ENCODE measurements at places on chromosomes 3 and 15. TPM values are rescaled to one million over a fixed set of nuclear protein-coding genes. Genes with fewer than 3 reads are reported as not detected.

DNA sequence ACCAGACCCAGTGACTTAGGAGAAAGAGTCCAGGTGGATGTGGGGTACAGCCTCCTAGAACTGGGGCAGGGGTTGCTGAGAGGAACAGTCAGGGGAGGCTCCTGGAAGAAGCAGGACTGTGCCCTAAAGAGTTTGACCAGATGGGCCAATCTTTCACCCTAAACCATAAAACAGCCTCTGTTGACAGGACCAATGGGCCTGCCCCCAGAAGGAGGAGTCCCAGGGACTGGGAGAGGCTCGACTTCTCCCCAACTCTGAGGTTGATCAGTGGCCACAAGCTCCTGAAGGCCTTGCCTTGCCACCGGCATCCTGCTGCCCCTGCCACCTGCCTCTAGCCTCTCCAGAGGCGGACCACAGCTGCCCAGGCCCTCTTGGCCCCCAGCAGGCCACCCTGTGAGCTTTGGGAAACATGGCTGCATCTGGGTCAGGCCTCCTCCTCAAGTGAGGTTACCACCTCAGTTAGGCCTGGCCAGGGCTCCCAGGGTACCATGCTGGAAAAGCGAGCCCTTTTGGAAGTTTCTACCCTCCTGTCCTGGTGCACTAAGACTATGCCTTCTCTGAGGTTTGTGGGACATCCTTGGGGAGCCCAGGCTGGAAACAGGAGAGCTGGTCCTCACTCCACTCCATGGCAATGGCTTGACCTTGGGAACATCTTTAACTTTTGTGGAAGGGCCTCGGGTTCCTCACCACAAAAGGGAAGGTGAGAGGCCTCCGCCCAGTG lies 2.8 kb downstream of the VIPR1 start:
- peak; percentile 4 for DNase-seq

DNA sequence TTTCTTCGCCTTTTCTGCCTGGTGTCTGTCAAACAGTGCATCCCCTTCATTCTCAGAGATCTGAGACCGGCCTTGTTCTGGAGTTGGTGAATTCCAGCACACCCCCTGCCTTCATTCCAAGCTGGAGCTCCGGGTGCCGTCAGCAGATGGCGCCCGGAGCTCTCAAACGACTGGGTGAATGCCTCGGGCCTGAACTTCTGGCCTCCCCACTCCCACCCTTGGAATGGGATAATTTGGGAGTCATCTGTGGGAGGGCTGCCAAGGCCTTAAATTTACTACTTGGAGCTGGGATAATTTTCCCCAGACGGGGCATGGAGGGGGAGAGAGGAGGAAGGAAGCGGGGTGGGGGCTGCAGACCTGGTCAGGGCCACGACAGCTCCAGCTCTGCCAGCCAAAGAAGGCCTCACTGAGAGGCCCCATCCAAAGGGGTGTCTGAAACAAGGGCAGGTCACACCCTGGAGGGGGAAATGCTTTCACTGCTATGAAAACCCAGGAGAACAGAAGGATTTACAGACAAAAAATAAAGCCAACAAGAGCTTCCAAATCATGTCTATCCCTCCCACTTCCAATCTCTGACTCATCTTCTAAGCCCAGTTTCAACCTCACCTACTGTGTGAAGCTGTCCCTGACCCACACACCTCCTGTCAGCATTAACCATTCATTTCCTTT lies 187.9 kb downstream of the OPA1 start:
- DNase-seq = peak; percentile 55

DNA sequence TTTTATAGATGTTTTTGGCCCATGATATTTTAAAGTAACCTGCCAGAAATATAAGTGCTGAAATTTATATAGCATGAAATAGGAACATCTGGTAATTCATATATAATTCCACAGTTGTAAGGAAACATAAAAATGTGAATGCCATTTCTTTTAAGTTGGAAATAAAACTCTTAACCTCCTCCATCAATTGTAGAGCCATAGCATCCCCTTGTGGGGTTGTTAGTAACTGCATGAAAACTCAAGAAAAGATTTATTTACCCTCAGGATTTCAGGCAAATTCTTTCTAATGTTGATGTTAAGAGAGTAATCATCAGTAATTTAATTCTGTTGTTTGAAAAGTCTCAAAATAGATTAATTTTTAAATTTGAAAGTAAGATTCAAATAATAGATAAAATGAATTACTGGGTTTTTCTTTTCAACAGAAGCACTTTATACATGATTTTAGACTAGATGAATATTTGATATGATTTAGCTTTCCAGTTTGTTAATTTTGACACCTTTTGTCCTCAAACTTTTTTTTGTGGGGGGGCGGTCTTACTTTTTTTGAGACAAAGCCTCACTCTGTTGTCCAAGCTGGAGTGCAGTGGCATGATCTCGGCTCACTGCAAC lies 74.7 kb downstream of the RASA2 start:
- peak; percentile 87 for DNase-seq

The KLHL40 gene
- total RNA-seq = not detected

DNA sequence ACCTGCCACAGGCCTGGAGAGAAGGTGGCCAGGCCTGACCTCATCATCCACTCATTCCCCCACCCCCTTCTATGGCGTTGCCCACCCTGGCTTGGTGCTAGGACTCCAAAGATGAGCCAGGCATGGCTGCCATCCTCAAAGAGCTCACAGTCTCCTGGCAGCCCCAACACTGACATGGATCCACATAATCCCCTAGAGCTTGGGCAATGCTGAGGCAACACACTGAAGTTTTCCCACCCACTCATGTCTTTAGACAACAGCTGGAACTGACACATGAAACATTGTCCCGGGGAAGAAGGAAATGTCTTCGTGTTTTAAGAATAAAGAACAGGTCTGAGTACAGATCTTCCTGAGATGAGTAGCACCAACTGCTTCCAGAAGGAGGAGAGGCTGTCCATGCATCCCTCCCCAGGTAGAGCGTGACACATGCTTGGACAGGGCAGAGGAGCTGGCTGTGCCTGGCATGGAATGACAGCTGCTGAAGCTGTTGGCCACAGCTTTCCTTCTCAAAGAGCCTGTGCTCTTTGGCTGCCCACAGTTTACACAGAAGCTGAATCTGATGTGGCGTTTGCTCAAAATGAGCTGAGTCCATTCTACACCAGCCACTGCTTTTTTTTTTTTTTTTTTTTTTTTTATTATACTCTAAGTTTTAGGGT lies 70.1 kb downstream of the HOMER2 start:
- DNase-seq = no peak

The STAG1 gene
- total RNA-seq = 66.2 TPM

The CALML4 gene
- 3.7 TPM for total RNA-seq

The GOLGA6L10 gene
- total RNA-seq = 1.8 TPM

- no peak for DNase-seq
These were observed 56.1 kb downstream of the PLXNA1 start for GRCh38 chr3:127038923-127039581.

The SH2D7 gene
- not detected for total RNA-seq

The CCR1 gene
- 26.0 TPM for total RNA-seq

The HTR3E gene
- not detected for total RNA-seq

- DNase-seq = no peak
These were observed 36.1 kb downstream of the PBRM1 start for GRCh38 chr3:52649461-52650210.

The TMOD3 gene
- 69.4 TPM for total RNA-seq

GRCh38 chr3:86973440-86973839 lies 17.5 kb downstream of the VGLL3 start:
- DNase-seq = no peak

Data from natural killer cell (primary cell).